HS-27A (cell line): ENCODE measurements at places on chromosomes 2 and 18.
A peak's percentile ranks its signal among the peaks of the same experiment; 100 is the strongest.

GRCh38 chr2:168585700-168586099, 129.6 kb downstream of the CERS6 start:
- DNase-seq, result no peak

GRCh38 chr18:45006934-45007333, 326.2 kb downstream of the SETBP1 start:
- no peak for DNase-seq

- no peak for DNase-seq
Observed at GRCh38 chr2:236311286-236311685, 47.1 kb upstream of the ASB18 start.

DNA sequence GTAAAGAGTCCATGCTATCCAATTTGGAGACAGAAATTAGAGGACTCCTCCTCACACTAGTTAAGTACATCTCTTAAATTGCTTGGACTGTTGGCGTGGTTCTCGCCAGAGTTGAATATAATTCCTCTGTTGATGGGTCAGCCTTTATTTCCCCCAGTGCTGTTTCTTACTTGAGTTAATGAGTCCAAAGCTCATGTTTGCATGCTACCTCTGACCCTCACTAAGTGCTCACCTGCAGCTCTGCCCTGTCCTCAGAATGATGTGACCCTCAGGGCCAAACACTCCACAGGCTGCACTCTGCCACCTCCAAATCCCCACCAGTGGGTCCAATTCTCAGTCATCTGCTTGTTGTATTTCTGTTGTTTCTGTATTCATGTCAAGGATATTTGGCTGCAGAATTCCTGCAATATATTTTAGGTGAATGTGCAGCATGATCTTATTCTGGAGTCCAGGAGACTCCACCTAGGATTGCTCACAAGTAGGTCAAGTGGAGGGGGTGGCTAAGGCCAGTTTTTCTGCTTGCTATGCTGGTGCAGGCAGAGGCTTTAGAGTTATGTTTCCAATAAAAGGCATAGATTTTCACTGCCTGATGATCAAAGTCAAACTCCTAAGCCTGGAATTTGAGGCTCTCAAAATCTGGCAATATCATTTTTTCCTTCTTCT, 37.8 kb downstream of the RDH14 start:
- no peak for DNase-seq

DNA sequence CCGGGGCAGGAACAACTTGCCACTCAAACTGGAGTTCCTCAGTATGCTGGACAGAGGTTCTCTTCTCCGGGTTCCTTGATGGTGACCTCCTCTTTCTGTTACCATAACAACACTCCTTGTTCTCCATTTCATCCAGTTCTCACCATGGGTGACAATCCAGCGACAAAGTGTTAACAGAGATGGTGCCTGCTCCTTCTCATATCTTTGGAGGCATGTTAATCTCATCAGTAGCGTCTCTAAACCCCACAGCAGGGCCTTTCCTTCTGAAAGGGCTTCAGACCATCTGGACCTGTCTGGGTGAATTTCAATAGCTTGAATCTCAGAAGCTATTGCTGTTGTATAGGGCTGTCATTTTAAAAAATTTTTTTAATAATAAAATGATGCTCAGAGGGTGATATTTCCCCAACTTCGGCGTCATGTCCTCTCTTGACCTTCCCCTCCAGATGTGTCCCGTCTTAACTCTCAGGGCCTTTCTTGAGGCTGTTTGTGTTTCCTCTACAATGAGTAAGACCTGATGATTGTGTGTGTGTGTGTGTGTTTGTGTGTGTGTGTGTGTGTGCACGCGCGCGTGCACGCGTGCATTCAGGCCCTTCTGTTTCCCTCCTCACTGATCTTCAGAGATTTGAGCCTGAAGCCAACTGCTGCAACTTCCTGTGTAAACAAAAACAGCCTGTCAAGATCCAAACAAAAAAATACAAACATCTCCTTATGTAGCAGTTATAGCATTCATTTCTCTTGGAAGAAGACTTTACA, 24.3 kb upstream of the CETN1 start:
- DNase-seq, result no peak

- DNase-seq, result no peak
Observed at GRCh38 chr2:149364839-149365238, 34.5 kb downstream of the LYPD6 start.

DNA sequence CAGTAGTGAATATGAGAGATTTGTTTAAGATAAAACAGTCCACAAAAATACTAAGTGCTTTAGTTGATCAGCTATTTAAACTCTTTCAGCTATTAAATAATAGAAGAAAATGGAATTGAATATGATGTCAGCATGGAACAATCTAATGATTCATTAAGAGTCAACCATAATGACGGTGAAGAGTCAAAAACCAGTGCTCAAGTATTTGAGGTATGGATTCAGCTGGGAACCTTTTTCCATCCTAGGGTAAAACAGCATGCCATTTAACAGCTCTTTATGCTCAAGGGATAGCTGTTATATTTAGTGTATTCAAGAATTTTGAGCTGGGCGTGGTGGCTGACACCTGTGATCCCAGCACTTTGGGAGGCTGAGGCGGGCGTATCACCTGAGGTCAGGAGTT, 29.7 kb downstream of the CARF start:
- DNase-seq, result no peak

DNA sequence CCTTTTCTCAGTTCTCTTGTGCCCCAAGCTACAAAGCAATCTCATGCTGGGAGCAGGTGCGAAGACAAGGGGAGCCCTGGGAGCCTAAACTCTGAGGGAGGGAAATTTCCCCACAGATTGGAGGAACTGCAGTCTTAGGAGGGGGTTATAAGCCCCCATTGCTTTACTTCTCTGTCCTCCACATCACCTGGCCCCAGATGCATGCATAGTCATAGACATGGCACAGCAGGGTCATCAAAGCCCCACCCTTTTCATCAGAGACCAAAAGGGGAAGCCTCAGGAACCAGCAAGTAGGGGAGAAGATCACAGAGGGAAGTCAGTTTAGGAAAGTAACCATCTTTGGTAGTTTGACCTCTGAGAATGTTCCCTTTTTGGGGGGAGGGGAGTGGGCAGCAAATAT, 33.7 kb downstream of the LANCL1 start:
- DNase-seq, result no peak

- no peak for DNase-seq
Observed at GRCh38 chr18:26422472-26423162, 125.7 kb downstream of the KCTD1 start.

DNA sequence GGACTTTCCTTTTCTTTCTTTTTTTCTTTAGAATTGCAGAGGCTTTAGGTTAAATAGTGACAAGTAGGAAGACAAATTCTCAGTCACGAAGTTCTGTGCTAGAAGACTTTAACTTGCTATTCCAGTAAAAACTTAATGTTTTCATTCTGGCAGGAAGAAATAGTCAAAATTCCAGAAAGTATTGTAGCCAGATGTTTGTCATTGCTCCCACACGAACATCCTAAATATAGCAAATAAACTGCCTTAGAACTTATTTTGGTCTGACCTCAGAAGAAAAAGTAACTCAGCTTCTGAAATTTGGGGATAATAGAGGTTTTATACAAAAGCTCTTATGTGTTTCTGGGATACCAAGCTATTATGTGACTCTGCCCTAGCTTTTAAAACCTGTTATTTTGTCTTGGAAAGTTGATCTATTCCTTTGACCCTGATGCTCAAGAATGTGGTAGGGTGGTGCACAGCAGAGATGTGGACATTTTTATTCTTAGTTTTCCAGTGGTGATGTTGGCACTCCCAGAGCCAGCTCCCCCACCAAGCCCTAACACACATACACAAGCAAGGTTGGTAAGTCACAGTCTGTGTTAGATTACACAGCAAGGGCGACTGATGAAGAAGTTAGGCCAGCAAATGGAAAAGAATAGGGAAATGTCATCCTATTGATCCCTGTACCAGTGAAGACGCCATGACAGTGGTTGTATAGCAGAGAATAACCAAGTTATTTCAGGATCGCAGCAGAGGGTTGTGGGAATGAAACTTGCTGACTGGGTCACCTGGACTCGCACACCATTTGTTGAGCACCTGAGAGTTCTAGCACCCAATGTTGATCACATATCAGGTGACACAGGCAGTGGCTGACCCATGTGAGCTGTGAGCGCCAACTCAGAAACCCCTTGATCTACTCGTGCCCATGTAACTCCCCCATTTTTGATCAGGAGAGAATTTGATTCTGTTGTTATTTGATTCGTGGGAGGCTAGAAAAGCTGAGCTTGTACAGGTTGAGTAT, 23.7 kb downstream of the FARP2 start:
- no peak for DNase-seq

- no peak for DNase-seq
Observed at GRCh38 chr2:78118037-78118436, 595.9 kb upstream of the LRRTM4 start.

GRCh38 chr2:196284866-196285557, 113.6 kb upstream of the STK17B start:
- no peak for DNase-seq

DNA sequence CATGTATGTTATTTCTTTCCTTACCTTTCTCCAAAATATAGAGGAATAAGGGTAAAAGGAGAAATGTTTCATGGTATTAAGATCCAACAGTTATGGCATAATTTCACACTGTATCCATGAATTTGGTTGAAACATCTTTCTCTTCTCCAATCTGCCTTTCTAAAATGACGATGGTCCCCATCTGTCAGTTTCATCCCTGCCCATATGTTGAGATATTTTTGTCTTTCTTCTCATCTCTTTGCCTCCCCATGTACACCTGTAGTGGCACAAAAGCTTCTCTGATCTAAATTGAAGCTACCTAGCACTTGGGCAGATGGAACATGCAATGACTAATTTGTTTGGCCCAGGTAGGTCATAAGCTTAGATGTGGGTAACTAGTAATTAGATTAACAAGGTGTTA, 90.7 kb upstream of the LRRTM1 start:
- no peak for DNase-seq

GRCh38 chr18:6781142-6781714, 51.7 kb downstream of the ARHGAP28 start:
- no peak for DNase-seq

DNA sequence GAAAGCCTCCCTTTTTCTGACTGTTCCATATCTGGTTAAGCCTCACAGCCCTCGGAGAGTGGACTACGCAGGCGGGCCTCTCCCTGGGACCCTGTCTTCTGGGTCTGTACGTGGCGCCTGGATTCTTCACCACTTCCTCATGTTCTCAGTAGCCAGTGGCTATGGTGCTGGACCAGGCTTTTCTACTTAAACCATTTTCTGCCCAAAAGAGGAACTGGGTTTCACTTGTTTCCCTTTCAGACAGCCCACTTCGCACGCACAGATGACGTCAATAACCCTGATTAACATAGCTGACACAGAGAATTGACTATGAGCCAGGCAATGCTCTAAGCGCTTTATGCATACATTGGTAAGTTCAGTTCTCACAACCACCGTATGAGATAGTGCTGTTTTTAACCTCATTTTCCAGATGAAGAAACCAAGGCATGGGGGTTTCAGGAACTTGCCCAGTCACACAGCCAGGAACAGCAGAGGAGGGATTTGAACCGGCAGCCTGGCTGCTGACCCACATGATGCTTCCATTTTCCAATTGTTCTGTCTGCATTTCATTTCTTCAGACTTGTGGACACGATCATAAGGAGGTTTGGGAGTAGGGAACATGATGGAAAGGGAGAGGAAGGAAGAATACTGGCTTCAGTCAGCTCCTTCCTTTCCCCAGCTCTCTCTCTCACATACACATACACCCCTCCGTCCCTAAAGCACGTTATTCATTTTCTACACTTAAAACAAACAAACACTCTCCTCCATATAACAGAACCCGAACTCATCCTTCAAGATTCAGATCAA, 41.7 kb downstream of the MYOM1 start:
- DNase-seq, result no peak

DNA sequence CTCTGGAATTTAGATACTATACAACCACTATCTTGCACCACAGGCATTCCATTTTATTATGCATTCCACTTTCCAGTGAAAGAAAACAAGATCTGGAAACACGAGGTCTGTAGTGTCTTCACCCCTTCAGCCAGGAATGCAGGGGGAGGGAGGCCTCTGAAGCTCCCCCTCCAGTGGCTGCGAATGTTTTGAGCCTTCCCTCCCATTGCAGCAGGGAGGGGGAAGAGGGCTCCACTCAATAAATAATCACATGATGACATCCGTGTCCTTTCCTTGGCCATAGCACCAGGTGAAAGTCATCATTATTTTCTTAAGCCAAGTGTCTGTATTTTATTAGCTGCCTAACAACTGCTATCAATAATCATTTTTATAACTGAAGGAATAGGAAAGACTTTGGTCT, 38.6 kb downstream of the ALPK2 start:
- peak; percentile 86 for DNase-seq

DNA sequence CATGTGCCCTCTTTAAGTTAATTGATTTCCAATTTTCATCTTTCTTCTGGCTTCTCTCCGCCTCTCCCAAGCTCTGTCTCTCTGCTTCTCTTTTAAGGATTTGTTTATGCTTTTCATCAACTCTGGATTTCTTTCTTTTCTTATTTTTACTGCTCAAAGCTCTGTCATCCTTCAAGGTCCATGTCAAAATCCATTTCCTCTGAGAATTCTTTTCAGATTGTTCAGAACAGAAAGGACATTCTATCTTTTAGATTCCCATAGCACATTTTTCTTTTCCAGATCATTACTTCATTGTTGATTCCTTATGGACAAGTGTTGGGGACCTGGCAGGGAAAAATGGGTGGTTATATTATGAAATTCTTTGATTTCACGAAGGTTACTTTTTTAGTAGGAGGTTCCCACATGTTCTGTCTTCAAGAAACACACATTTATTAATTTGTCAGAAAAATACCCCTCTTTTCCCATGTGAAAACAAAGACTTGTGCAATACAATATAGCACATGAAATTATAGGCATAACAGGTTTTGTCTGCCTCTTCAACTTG, 12.3 kb downstream of the PMAIP1 start:
- DNase-seq, result no peak

GRCh38 chr2:70089983-70090525, 2.8 kb downstream of the PCBP1 start:
- DNase-seq, result no peak

GRCh38 chr2:16112251-16112971, 172.1 kb downstream of the MYCN start:
- no peak for DNase-seq

DNA sequence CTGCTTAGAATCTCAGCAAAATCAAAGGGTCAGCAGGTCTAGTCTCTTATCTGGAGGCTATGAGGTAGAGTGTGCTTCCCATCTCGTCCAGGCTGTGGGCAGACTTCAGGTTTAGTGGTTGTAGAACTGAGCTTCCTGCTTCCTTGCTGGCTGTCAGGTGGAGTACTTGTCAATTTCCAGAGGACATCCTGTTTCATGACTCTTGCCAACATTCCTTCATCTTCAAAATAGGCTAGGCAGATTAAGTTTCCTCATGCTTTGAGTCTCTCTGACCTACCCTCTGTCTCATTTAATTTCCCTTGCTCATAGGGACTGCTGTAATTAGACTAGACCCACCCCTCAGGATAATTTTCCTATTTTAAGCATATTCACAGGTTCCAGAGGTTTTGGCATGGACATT, 562.6 kb downstream of the SPAG16 start:
- no peak for DNase-seq

- no peak for DNase-seq
Observed at GRCh38 chr18:57029761-57030160, 117.1 kb upstream of the BOD1L2 start.
